NCI-H748 treated with DMSO at 0.1 percent for 48 hours (cell line): ENCODE measurements at places on chromosomes 13 and 19.

DNA sequence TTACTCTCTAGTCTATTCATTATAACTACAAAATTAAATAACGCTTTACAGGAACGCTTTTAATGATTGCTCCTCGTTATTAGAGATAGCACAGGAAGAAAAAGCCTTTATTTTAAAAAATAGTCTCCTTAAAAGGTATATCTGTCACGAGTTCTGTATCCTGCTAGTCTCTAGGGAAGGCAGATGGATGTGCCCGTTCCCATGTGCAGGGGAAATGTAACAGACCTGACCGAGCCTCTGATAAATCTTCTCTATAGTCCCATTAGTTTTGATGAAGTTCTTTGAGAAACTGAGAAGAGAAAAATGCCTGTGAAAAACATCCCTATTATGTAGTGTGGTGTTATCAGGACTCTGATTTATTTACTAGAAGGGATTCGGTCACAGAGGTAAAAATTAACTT, 226.4 kb downstream of the PCDH9 start:
- DNase-seq = no peak

DNA sequence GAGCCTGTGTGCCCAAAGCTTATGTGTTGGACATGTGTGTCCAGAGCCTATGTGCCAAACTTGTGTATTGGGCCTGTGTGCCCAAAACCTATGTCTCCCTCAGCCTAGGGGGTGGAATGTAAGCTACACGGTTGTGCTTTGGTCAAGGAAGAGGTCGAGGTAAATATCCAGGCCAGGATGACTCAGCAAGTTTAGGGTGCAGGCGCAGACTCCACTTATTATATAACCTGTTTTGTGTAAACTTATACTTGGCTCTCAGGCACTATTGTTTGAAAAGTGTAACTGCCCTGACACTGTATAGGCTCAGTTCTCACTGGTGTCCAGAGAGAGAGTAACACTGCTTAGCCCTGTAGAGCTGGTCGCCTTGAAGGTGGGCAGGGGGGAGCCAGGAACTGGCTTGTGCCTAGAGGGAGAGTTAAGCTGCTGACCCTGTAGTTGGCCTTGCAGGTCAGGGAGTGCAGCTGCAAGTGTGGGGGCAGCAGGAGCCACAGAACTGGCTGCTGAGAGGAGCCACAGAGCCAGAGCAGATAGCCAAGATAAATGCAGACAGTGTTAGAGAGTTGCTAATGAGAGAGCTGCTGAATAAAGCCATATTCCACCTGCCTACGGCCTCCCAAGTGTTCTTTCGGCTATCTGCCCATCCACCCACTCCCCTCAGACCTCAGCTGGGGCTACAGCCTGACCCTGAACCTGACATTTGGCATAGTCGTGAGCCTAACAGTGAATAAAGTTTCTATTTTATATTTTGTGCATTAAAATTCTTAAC, 517.2 kb upstream of the SLITRK1 start:
- DNase-seq = no peak

DNA sequence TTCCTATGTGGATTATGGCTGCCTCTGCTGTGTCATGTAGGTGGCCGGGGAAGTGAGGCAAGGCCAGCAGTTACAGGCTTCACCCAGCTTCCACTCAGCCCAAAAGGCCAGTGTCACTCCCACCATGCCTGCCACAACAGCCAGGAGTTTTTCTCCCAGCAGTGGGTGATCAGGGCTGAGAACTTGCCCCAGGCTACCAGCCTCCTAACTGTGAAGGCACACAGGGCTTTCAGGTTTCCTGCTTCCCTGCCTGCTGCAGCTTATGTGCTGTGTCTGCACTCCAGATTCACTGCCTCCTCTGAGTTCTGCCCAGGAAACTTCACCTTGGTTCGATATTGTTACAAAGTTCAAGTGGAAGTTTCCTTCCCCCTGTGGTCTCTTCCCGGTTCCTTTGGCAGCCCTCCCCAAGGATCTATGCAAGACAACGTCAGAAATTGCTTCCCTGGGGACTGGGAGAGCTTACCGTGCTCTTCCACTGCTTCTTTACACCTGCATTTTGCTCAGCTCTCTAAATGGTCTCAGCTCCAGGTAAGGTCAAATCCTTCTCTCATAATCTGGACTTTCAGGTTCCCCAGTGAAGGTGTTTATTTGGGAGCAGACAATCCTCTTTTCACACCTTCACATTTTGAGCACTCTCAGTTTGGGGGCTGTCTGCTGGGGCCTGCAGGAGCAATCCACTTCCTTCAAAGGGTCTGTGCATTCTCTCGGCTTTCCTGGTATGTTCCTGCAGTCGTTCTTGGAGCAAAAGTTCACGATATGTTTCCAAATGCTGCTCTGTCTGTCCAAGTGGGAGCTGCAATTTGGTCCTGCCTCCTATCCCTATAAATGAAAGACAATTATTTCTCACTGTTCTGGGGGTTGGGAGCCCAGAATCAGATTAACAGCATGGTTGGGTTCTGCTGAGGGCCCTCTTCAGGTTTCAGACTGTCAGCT, 1730.1 kb upstream of the PRR20A start:
- DNase-seq = no peak

- no peak for DNase-seq
Observed at GRCh38 chr13:34065928-34066327, 248.0 kb downstream of the RFC3 start.

DNA sequence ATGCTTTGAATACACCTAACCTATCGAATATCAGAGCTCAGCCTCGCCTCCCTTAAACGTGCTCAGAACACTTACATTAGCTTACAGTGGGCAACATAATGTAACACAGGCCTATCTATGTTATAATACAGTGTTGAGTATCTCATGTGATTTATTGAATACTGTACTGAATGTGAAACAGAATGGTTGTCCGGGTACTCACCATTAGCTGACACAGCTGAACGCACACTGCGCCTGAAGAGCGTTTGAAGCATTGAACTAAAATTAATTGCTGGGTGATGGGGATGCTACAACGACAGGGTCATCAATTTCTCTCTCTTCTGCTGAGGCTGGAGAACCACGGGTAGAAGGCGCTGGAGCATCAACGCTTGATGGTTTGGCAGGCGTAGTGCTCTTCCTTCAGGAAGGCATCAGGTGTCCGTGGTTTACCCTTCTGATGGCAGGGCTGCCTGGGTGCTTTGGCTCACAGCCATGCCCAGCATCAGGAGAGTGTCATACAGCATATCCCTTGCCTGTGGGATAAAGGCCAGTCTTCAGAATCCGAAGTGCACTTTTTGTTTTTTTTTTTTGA, 46.9 kb upstream of the UBE2L5 start:
- DNase-seq = no peak

- no peak for DNase-seq
Observed at GRCh38 chr13:77331421-77331820, 4.5 kb upstream of the MYCBP2 start.
